ENCODE measurements at places on chromosomes 1 and 21.

- no peak for DNase-seq
Observed at GRCh38 chr1:159944623-159945455, 574 bp downstream of the IGSF9 start.

DNA sequence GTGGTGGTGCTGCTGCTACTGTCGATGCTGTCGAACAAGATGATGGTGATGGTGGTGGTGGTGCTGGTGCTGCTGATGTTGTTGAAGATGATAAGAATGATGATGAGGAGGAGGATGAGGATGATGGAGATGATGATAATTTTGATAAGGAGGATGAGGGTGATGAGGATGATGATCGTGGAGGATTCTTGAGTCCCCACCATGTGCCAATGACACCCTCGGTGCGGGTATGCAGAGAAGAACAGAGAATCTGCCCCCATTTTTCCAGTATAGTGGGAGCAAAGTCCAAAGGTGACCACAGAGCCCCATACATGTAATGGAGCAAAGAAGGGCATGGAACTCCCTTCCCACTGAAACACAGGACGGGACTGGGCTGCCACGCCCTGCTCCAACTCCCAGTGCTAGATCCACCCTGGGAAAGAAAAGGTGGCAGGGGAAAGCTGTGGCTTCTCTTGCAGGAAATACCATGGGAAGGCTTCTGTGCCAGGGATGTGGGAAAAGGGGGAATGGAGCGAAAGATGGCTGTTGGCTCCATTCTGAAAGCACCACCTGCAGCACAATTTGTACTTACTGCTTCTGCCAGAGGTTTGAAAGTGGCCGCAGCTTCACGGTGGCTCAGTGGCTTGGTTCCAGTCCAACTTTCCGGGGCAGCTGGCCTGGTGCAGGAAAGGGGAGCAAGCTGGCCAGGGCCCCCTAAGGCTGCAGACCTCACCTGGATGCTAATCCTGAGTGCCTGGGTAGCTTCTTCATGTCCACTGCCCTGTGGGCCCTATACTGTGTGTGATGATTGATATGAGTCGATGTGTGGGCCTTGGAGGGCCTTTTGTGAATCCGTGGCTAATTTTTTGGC, 387.2 kb upstream of the VAMP3 start:
- no peak for DNase-seq

- DNase-seq = no peak
Observed at GRCh38 chr1:60904099-60904851, 178.1 kb upstream of the NFIA start.

DNA sequence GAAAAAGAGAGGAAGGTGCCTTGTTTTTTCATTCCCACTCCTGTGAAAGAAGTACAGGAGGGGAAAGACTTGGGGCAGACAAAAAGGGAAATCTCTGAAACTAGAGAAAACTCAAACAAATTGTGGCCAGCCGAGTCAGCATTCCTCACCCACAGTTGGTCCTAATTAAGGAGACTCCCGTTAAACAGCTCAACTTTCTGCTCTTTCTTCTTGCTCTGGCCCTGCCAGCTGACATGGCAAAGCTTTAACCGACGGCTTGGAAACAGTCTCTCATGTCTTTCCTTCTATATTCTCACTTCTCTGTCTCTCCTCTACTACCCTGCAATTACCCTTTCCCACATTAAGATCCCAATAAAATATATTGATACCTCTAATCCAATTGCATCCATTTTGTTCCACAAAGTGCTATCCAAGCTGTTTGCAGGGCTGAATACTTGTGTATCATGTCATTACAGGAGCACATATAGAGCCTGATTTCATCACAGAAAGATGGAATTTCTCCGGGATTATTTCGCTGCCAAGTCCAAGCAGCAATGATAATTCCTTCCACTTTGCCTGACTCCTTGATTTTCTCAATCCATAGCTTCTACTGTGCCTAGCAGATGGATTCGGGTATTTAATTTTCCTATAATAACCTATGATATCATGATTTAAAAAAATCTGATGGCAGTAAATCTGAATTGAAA, 65.4 kb upstream of the IPO9 start:
- DNase-seq = no peak

- DNase-seq = no peak
Observed at GRCh38 chr1:28436211-28436769, 66.8 kb downstream of the PHACTR4 start.

- no peak for DNase-seq
Observed at GRCh38 chr21:33202464-33203363, 27.0 kb upstream of the IFNAR2 start.

DNA sequence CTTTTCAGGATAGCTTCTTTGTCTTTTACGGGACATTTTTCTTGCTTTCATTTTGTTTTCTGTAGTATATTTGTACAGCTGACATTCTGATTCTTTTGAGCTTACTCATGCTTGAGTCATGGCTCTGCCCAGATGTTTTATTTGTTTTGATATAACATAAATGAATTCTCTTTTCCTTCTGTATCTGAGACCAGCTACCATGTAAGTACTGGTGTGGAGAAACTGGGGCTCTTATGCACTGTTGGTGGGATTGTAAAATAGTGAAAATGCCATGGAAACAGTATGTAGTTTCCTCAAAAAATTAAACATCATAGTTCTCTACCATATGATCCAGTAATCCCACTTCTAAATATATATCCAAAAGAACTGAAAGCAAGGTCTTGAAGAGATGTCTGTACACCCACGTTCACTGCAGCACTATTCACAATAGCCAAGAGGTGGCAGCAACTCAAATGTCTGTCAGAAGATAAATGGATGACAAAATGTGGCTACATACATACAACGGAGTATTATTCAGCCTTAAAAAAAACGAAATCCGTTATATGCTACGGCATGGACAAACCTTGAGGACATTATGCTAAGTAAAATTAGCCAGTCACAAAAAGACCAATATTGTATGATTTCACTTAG, 61.4 kb downstream of the EIF2B3 start:
- DNase-seq = no peak

GRCh38 chr1:2494323-2494693, 18.2 kb downstream of the PLCH2 start:
- no peak for DNase-seq

GRCh38 chr1:202862679-202863560, 26.0 kb downstream of the RABIF start:
- no peak for DNase-seq

- DNase-seq = no peak
Observed at GRCh38 chr1:228544921-228545591, 57.9 kb downstream of the RNF187 start.

DNA sequence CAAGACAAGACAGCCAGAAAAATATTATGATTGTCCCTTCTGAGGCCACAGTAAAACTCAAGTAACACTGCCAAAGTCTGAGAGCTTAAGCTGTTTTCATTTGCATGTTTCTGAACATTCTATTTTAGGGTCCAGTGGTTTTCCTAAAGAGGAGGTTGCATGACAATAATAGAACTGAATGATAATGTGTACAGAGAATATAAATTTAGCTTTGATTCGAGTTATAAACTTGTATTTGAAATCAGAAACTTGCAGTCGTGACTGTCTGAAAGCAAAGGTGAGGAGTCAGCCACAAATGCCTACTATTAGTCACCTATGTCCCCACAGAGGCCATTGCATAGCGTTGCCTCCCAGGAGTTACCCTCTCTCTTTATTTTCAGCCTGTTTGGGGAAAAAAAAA, 363.1 kb upstream of the ADGRL2 start:
- DNase-seq = no peak

GRCh38 chr21:24290151-24290833, 1317.0 kb downstream of the MRPL39 start:
- DNase-seq = peak; percentile 67

GRCh38 chr1:183914276-183914675, 109.4 kb downstream of the RGL1 start:
- no peak for DNase-seq

DNA sequence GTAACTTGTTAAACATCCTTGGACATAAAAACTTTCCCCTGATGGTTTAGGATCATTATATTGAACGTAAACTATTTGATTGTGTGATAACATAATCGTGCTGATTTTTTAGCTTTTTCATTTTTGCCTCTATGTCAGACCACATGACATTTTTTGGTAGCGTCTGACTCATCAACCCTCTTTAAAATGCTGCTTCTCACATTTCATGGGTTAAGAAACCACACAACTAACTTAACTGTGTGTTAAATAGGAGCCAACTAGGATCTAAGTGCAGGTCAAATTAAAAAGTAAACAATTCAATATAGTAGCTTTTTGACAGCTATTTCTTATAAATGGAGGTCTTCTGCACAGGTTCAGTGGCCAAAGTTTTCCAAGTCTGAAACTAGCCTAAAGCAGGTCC, 9.8 kb downstream of the BTG3 start:
- DNase-seq = no peak

- DNase-seq = no peak
Observed at GRCh38 chr1:29824511-29825273, 588.4 kb downstream of the PTPRU start.

DNA sequence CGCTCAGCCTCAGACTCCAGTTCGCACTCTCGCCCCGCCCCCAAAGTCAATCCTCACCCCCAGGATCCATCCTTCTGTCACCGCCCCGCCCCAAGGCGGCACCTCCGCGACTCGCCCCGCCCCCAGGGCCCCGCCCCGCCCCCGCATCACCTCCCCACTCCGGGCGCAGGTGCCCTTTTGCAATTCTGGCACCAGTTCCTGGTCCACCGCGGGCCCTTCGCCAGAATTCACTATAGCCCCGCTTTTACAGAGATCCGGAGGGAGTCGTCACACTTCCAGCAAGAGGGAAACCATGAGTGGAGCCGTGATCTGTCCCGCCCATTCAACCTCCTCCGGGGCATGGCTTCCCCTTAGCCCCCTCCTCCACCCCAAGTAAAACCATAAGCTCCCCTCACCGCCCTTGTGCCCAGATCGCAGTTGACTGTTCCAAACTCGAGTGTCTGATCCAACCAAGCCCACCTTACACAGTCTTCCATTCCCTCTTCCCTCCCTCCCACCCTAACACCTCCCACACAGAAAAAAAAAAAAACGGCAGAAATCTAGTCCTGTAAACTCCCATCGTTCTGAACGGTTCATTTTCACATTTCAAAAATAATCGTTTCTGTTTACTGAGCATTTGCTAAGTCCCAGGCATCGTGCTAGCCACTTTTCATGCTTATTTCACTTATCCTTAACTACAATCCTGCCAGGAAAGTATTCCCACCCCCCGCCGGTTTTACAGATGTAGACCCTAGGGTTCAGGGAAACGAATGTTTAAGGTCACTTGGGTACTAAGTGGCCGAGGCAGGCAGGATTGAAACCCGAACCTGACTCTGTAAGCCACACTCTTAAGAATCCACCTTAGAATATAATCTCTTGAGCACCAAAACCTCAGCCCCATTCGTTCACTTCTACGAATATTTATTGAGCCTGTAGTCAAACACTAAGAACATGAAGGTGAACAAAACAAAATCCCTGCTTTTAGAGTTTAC, 1.3 kb upstream of the DNAJC16 start:
- DNase-seq = peak; percentile 44

- no peak for DNase-seq
Observed at GRCh38 chr1:113714606-113715269, 44.5 kb downstream of the PHTF1 start.

- no peak for DNase-seq
Observed at GRCh38 chr1:18077657-18078215, 29.9 kb upstream of the IGSF21 start.

- no peak for DNase-seq
Observed at GRCh38 chr1:168430321-168430720, 113.5 kb downstream of the XCL2 start.

- no peak for DNase-seq
Observed at GRCh38 chr1:3981261-3981660, 81.2 kb upstream of the C1orf174 start.

DNA sequence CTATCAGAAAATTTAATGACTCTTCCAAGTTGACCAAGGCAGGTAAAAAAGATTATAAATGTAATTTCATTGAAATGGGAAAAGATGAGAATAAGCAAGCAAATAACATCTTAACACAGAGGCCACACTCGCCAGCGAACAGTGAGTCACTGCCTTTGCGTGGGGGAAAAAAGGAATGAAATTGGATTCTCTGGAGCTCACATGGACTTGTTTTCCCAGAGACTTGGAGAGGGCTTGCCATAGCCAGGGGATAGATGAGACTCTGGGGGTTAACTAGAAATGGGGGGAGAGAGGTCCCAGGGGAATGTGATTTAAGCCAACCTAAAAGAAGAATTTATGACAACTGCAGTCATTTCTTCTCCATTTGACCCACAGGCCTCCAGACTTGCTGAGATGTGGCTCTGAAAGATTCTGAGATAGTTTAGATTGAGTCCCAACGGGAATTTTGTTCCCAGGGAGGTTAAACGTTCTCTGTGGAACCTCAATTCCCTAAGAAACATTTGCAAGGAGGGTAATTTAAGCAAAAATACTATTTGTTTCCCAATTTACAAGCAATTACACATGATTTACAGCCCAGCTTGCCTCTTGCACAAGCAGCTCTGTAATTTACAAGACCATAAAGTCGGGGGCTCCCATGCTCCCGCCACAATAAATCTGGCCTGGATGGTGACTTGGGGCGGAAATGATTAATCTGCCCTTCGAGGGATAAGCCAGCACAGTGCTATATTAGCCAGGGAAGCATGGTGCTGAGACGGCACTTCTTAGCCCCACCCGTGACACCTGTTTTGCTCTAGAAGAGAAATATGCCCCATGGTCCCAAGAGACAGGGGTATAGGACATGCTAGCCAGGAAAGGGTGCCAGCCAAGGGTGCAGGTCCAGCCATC, 68.8 kb downstream of the GRIK3 start:
- DNase-seq = no peak

DNA sequence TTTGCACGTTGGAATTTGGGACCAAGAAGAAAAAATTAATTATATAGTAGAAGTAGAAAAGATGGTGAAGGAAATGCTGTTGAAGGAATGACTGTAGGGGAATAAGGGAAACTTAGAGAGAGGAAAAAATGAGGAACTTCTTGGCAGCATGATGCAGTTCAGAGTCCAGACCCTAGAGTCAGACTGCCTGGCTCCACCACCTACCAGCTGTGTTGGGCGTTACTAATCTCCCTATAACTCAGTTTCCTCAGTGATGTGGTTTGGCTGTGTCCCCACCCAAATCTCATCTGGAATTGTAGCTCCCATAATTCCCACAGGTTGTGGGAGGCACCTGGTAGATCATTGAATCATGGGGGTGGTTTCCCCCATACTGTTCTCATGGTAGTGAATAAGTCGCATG, 1.3 kb upstream of the SELP start:
- DNase-seq = no peak

DNA sequence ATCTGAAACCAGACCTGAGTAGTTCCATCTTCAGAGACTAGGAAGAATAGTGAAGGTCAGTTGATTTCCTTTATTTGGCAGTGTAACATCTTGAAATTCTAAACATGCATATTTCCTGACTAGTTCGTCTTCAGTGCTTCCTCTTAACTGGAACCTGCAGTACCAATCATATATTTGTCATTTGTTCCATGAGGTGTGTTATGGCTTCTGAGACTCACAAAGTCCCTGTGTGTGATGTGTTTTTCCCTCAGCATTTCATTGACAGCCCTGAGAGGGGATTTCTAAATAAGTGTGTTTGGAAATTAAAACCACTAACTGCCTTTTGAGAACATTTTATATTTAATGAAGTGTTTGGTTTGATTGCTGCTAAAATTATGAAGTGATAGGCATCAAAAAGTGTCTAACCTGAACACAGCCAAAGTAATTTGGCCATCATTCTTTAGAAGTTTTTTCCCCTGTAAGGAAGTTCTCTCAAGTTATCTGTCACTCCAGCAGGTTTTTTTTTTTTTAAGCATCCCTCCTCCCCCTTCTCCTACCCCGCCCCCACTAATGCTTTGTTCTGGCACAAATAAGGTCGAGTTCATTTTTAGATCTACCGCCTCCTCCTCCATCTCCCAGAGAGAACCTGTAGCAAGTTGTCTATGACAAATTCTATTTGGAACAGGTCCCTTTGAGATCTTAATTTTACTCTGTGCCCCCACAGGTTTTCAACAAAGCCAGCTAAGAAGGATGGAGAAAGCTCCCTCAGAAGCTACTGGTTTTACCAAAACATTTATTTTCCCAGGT, 61.4 kb downstream of the TMEM200B start:
- no peak for DNase-seq

All from NCI-H1694 treated with DMSO at 0.1 percent for 48 hours (cell line).